Neural progenitor cell (in vitro differentiated cells): ENCODE measurements at places on chromosomes 2 and 18.

DNA sequence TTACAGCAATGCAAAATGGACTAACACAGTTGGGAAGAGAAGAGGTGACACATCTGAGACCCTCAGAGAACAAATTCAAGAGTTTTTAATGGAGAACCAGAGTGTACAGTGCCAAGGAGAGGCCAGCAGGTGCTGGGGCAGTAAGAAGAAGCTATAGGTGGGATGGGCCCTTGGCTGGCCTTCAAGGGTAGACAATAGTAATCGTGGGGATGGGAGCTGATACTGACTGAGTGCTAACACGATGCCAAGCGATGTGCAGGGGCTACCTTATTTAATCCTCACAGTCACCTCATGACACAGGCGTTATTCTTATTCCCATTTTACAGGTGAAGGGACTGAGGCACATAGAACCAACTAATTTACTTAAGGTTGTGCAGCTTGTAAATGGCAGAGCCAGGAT lies 131.9 kb upstream of the ID2 start:
- no peak for DNase-seq

- no peak for DNase-seq
These were observed 113.3 kb downstream of the FSHR start for GRCh38 chr2:49041061-49041460.

- no peak for DNase-seq
These were observed 137.2 kb downstream of the TRIM43 start for GRCh38 chr2:95728878-95729596.

DNA sequence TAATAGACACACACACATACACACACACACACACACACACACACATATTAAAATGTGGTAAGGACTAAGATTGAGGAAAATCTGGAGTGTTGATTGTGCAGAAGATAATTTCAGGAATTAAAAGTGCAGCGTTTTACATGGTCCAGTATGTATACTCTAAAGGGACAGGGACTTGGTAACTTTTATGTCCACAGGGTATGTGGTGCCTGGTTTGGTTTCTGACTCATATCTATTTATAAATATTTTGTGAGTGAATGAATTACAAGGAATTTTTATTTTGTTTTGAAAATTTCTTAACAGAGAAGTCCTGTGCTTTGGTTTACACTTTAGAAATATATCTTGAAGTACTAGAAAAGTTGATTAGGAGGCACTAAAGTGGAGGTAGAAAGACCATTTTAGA lies 287.7 kb upstream of the NXPH2 start:
- no peak for DNase-seq

DNA sequence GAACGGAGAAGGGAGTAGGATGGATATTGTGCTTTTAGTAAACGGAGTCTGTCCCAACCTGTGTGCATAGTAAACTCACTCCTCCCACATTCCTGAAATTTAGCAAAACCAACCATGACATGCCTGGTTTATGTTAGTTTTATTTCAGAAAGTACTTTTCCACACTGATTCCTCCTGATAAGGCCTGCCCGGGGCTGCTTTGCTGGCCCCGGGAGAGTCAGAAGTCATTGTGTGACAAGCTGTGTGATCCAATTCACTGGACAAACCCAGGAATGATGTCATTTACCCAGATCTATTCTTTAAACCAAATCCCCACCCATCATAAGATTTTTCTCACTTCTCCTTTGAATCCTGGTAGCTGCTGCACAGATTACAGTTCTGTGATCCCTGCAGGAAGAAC lies 109.0 kb downstream of the SETBP1 start:
- peak; percentile 55 for DNase-seq

DNA sequence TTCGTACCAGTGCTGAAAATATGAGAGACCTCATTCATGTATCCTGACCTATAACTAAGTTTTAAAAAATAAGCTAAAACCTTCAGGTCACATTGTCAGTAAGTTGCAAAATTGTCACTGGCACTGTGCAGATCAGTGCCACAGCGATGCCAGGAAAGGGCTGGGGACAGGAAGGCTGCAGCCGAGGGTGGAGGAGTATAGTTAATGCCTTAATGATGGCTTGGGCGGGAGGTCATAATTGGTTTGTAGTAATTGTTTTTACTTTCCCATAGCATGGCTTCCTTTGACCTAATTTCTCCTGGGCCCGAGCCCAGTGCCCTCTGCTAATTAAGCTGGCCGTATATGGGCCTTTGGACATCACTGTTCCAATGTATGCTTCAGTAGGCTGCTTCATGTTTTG lies 47.2 kb upstream of the RAB12 start:
- DNase-seq: no peak

DNA sequence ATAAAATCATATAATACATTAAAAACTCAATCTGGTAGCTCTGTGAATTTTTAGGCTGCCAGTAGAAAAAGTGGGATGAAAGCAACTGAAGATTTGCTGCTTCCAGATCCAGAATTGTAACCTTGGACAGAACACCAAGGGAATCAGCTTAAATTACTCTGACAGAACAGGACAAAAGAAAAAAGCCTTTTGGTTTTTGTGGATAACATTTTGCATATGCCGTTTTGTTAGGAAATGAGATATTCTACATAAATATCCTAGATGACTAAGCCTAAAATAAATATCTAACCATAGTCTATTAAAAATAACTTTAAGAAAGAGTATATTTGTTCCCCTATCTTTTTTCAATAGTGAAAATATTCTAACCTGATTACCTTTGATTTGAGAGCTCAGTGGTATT lies 148.7 kb upstream of the DOCK10 start:
- no peak for DNase-seq

DNA sequence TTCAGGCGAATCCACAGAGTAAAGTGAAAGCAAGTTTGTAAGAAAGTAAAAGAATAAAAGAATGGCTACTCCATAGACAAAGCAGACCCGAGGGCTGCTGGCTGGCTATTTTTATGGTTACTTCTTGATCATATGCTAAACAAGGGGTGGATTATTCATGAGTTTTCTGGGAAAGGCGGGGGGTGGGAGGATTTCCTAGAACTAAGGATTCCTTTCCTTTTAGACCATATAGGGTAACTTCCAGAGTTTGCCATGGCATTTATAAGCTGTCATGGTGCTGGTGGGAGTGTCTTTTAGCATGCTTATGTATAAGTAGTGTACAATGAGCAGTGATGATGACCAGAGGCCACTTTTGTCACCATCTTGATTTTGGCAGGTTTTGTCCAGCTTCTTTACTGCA lies 59.8 kb downstream of the SLC4A3 start:
- no peak for DNase-seq

- peak; percentile 29 for DNase-seq
These were observed 2.4 kb upstream of the DTNA start for GRCh38 chr18:34707670-34708069.

- no peak for DNase-seq
These were observed 15.3 kb downstream of the SNORC start for GRCh38 chr2:232885264-232885961.

DNA sequence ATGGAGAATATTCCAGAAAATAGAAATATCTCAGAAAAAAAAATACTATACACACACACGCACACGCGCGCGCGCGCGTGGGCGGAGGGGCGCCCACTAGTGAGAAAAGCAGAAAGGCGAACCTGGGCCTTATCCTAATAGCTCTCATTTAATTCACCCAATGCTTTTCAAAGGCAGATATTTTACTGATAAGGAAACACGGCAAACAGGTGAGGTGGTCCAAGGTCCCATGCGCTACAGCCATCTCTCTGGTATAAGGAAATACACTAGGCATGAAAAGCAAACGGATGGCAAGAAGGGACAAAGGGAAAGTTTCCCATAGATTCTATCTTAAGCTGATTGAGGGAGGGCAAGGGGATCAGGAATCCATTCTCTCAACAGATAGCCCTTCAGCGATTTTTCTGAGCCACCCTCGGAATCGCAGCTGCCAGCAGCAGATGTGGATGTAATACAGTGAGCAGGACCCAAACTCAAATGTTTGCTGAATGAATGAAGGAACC lies 136.7 kb downstream of the TMEM247 start:
- peak; percentile 64 for DNase-seq

- DNase-seq: no peak
These were observed 56.8 kb downstream of the GTF3C3 start for GRCh38 chr2:196742685-196743084.
